PC-3 (cell line): ENCODE measurements at places on chromosomes 2 and 18.

DNA sequence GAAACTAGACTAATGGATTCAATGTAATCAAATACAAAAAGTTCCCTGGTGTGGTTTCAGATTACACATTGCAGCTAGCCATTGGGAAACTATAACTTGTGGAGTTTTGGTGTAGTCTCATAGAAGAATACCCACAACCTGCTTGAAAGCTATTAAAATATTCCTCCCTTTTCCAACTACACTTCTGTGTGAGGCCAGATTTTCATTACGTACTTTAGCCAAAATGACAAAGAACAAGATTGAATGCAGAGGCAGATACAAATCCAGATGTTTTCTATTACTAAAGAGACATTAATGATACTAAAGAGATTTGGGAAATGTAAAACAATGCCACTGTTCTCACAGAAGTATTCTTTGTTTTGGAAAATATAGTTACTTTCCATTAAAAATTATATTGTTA, 128.7 kb upstream of the SLC35G4 start:
- no peak for DNase-seq

DNA sequence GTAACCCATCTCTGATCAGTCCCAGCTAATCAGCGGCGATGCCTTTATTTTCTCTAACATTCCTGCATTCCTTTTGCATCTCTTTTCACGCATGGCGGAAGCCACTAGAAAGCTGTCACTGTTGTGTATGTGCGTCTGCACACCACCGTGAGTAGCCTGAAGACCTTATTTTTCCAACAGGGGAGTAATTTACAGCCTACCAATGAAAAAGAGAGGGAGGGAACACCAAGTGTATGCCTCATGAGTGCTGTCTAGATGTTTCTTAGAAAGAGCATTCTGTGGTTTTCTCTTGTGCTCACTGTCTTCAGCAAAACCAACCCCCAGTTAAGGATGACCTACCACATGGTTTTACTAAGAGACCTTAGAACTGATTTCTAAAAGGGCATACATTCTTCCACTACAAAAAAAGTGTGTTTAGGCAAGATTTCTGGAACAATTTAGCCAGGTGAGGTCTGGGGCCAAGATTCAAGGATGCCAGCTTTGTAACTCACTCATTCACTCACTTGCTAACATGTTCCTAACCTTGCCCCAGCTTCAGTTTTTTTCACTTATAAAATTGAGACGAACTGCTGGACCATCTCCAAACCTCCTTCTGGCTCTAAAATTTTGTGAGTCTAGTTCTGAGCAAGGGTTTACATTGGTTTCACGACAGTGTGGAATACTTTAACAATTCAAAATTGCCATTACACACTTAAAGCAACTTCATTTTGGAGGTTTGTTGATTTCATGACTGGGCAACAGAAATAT, 51.4 kb downstream of the BCL2 start:
- no peak for DNase-seq

- DNase-seq: peak; percentile 63
These were observed 155.0 kb downstream of the ARHGAP15 start for GRCh38 chr2:143284087-143284675.

DNA sequence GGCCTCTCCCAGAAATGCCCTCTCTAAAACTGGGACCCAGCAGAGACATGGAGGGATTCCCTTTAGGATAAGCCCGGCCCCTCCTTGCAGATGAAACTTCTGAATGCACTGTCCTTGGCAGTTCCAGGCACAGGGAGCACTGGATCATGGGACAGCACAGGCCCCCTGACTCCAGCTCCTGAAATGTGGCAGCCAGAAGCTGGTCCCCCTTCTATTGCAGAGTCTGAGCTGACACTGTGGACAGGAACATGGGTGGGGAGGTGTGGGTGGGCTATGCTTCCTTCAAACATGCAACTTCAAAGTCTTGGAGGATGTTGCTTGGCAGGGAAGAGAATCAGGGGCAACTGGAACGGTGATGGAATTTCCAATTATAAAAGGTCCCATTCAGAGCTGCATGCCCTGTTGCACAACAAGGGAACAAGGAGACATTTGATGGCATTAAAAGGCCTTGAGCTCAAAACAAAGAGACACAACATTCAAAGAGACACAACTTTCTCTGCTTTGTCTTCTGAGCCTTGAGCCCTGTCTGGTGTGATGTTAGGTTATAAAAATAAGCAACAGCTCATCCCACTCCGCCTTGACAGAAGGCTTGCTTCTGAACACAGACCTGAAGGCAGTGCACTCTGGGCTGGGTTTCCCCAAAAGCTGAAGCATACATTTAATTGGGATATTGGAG, 239.0 kb downstream of the OSR1 start:
- DNase-seq: no peak

DNA sequence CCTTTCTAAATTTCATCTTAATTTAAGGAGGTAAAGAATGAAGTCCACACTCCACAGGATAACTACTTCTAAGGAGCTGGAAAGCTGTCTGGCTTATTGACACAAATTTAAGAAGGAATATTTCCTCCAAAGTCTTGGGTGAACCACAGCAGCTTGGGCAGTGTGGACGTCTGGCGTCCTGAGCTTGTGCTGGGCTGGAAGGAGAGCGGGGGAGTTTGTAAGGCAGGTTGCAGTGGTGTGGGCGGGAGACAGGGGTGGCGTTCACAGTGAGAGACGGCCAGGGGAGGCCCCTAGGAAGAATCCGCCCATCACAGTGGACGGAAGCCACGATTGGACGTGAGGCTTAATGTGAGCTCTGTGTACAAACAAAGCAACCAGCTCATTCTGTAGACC, 25.7 kb downstream of the ADI1 start:
- no peak for DNase-seq

- no peak for DNase-seq
These were observed 38.2 kb upstream of the CYP1B1 start for GRCh38 chr2:38113981-38114708.

DNA sequence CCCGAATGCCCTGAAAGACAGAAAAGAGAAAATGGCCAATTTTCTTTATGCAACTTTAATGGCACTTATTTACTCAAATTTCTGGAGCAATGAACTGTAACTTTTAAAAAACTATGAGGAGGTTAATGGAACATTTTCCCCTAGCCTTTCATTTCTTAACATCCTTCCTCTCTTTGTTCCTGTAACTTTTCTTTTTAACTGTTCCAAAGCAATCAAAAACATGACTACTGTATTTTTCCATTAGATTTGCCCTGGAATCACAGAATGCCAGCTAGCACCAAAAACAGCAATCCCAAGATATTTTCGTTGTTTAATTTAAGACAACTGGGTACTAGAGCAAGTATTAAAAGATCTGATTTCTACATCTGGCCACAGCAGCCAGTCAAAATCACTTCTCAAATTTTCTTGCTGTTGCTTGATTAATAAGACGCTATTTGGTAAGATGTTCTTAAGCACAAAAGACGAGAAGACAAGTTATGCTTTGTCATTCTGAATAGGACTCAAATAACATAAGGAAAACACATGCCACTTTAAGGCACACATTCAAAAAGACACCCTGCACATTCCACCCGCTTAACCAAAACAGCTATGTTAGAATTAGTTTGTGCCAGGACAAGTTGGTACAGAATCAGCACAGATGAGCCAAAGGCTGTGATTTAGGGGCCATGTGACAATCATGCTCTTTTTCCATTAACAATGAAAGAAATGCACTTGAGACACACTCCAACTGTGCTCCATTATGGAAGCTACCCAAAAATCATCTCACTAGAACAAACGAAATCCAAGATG, 3.6 kb downstream of the STARD7 start:
- DNase-seq: no peak

- DNase-seq: no peak
These were observed 485.4 kb downstream of the TNS1 start for GRCh38 chr2:217517402-217517801.

DNA sequence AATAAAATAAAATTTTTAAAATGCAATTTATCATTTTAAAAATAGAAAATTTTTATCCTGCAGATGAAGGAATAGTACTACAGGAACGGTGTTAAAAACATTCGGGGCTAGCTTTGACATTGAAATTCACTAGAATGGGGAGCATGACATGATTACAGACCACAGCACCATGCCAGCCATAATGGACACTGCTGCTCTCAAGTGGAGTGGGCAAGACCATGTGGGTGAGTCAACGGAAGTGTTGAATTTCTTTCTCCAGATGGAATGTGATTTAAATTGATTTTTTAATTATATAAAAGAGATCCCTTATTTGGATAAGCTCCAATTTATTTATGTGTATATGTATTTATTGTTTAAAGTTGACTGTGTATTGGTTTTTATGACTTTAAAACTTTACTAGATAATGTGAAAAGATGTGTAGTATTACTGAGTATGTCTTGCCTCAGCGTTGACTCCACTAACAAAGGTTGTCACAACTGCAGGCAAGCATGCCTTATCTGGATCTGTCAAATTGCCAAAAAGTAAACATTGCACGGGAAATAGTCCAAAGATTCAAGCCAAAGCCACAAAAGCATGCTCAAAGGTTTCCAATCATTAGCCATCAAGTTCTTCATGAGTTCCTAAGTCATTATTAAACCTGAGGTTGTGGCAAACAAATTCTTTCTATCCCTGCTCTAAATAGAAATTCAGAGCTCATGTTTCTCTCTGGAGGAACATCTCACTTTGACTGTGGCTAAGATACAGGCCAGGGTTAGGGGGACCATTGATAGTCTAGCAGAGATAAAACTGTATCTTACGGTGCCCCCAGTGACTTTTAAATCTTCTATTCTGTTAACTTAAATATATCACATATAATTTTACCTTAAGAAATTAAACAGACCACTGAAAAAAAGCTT, 536.9 kb downstream of the TMX3 start:
- DNase-seq: peak; percentile 98
